NCI-H446 treated with DMSO at 0.1 percent for 48 hours (cell line): ENCODE measurements at places on chromosomes 11 and 22.

DNA sequence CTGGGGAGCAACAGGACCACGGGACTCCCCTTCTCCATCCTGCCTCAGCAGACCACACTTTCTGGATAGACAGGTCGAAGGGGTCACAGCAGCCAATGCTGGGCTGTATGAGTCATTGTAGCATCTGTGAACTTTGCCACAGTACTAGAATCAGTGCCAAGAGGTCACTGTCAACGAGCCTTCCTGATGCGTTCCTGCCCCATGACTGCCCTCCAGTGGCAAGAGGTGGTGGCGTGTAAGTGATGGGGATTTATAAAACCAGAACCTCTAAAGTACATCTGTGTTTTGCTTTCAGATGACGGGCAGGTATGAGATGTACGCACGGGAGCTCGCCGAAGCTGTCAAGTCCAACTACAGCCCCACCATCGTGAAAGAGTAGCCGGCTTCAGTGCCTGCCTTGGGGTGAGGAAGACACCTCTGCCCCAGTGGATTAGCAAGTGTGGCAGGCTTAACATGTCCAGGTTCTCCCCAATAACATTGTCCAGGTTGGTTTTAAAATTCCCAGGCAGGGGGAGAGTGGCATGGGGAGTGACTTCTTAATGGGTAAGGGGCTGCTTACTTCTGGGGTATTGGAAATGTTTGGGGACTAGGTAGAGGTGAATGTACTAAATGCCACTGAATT, 29.4 kb downstream of the GUCD1 start:
- no peak for DNase-seq

GRCh38 chr11:6588018-6588417, 15.4 kb downstream of the RRP8 start:
- DNase-seq, result no peak

- no peak for DNase-seq
Measured at GRCh38 chr22:33220476-33221080, 162.4 kb upstream of the SYN3 start.

DNA sequence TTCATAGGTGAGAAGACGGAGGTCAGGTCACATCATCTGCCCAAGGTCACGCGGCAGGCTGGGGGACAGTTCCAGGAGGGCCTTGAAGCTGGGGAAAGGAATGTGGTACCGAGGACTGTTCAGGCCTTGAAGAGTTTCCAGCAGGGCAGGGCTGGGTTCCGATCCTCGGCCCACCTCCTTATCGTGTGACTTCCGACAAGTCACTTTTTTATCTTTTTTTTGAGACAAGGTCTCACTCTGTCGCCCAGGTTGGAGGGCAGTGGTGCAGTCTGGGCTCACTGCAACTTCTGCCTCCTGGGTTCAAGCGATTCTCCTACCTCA, 623 bp downstream of the NDUFS8 start:
- DNase-seq, result no peak

DNA sequence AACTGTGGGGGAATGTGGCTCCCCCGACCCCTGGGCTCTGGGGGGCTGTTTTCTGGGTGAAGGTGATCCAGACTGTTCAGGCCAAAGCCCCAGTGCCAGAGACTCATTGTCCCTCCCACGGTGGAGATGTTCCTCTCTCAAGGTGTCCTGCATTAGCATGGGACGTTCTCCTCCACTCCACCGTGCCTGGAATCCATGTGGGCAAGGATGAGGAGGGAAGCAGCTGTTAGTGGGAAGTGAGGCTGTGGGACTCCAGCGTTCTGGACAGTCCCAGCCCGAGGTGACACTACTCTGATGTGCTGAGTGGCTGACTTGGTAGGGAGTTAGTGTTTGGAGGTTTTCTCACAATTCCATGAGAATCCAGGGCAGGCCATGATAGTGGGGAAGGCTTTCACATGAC, 31.4 kb upstream of the CLDN5 start:
- no peak for DNase-seq

GRCh38 chr22:37433786-37434185, 6.5 kb upstream of the ELFN2 start:
- DNase-seq, result no peak

- DNase-seq, result peak; percentile 72
Measured at GRCh38 chr11:30960387-30960992, 374.3 kb upstream of the MPPED2 start.

DNA sequence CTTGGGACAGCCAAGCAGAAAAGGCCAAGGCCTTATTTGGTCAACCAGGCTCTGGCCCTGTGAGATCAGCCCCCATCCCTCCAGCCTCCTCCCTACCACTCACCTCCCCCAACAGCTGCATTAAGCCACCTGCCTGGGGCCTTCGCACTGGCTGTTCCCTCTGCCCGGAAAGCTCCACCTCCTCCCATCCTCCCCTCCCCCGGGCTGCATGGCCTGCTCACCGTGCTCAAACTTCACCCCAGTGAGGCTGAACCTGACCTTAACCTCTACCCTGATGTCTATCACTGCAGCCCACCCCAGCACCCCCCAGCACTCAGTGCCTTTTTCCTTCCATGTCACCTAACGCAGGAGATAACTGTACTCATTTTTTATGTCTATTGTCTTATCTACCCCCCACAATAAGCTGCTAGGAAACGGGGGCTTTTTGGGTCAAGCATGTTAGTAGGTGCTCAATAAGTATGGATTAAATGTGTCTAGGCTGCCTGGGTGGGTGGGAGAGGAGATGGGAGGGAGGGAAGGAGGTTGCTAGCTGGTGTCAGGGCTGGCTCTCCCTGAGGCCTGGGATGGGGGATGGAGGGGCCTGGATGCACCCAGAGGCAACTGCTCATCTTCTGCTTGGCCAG, 912 bp downstream of the PTPRCAP start:
- DNase-seq, result no peak

DNA sequence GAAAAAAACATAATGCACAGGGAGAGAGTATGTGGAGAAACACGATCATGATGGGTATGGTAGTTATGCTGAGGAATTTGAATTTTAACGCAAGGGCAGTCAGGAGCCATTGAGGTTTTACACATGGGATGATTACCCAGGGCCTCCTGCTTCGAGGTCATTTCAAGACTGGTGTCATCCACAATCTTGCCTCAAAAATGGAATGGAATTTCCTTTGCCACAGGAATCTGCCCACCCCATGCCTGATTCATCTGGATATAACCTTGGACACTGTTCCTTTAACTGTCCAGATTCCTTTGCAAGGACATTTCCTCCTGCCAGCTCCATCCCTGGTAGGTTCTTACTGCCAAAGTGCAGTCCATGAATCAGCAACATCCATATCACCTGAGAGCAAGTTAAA, 655.9 kb upstream of the TENM4 start:
- DNase-seq, result no peak

- peak; percentile 33 for DNase-seq
Measured at GRCh38 chr22:42473484-42474193, 41.4 kb upstream of the NFAM1 start.

GRCh38 chr22:43411869-43412807, at the start of gene MPPED1:
Gene MPPED1 (plus strand): TSS chr22:43412014. CDS start chr22:43424986, 12,972 bp downstream.
- DNase-seq, result no peak

DNA sequence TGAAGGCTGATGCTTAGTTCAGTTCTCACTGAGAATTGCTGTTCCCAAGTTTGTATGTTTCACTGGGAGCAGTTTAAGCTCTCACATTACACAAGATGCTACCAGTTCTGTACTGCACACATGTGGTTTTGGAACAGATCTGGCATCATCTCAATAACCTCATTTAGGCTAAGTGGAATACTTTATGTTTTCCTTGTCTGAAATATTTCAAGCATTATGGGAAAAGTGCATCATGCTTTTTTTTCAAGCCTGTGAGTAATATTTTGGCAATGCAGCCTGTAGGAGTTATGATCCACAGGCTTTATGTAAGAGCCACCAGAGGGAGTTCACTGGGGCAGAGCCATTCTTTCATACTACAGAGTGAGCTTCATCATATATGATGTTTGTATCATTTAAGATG, 141.5 kb downstream of the OR4C45 start:
- DNase-seq, result no peak

GRCh38 chr11:126483621-126484195, 128.2 kb downstream of the ST3GAL4 start:
- DNase-seq, result no peak

DNA sequence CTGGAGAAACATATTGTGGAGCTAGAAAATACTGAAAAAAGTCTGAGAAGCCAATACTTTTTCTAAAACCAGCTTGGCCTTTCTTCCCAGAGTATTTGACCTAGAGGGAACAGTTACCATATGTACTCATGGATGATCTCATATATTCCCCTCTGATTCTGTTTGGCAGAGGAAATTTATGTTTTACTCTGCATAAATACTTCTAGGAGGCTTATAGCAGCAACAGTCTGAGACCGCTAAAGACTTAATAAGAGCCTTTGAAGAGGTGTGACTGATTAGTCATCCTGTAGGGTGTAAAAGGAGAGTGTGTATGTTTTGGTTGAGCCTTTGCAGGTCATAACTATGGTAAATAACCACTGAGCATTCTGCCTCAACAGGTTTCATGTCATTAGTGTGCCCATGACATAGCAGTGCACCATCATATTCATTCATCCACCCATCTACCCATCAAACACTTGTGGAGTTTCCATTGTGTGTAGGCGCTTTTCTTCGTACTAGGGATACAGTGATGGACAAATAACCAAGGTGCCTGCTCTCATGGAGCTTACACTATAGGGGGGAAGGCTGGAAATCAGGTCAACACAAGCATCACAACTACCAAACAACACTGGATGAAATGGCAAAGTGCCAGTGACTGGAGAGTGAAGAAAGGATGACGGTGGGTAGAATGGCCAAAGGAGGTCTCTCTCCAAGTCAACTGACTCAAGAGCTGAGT, 44.5 kb downstream of the TRAF6 start:
- DNase-seq, result no peak

GRCh38 chr11:102807921-102808320, 10.0 kb upstream of the MMP1 start:
- DNase-seq, result no peak

DNA sequence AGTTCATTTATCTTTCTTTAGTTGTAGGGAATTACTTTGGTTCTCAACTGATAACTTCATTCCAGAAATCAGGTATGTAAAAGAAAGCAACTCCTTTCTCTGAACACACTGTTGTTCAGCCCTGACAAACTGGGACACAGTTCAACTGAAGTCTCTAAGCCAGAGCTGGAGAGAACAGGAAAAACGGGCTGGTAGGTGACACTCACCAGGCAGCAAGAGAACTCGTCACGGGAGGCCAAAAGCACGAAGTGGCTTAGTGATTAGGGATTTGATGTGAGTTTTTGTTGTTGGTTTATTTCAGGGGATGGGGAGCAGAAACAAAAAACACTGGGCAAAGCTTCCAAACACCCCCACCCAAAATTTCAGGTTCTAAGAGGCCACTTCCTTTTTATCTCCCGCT, 54.1 kb downstream of the MYH9 start:
- DNase-seq, result no peak

DNA sequence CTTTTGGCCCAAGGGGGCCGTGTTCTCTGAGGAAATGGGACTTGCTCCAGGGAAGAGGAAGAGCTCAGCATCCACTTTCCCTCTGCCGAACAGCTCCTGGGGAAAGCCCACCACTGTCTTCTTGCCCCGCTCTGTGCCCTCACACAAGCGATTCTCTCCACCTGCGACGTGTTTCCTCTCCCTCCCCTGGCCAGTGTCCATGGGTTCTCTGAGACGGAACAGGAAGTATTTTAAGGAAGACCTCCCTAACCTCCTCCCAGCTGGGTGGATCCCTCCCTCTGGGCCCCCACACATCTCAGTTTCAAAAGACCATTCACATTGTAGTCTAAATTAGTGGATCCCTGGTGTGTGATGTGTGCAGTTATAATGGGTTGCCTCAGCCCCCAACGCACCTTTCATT, 1.6 kb downstream of the TP53AIP1 start:
- DNase-seq, result no peak

GRCh38 chr22:45999379-45999971, 22.5 kb upstream of the WNT7B start:
- DNase-seq, result no peak

GRCh38 chr11:119983240-119983732, 154.6 kb downstream of the TRIM29 start:
- no peak for DNase-seq

DNA sequence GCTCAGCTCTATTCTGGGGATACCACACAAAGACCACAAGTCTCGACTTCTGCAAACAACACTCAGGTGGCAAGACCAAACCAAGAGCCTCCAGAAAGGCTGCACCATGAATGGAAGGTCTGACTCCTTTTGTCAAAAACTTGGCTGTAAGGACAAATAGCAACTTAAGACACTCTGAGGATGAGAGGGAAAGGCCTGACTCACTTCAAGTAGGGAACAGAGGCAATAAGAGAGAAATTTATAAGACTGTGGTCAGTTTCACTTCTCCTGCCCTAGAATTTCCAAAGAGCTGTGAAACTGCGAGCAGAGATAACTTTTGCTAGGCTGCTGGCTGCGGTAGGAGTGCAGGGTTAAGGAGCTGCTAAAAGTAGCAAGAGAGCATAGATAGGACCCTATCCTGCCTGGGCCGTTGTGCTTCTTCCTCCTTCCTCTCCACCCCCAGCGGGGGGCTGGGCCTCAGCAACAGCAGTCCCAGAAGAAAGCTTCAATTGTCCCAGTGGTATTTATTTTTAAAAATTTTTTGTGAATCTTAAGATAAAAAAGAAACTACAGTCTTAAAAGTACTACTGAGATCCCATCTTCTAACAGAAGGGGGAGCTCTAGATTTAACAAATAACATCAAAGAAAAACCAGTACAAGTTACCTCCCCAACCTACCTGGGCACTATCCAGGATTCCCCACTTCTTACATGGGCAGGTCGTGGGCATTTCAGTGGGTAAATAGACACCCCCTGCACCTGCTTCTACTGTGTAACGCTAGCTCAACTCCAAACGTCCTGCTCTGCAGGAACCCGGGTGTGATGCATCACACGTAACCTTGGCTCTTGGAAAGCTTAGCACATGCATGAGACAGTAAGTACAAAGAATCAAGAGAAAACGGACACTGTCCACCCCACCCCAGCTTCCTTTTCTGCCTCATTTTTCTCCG, 66.4 kb downstream of the SGSM3 start:
- DNase-seq, result no peak

DNA sequence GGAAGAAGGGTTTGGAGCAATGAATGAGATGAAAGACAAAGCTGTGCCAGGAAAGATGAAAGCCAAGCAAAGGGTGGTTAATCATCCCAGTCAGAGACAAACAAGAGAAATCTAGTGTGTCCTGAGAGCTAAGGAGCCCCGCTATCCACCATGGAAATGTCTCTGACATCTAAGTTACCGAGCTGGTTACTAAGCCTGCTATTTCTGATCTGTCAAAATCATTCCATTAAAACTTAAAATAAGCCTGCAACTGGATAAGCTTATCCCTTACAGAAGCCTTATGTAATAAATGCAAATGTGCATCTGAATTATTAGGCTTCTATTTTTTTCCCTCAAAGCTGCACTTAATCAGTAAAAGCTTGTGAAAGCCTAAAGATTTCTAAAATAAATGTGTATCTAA, 22.1 kb upstream of the SESN3 start:
- no peak for DNase-seq

GRCh38 chr11:81026032-81026431, 1585.2 kb upstream of the TENM4 start:
- no peak for DNase-seq

GRCh38 chr11:106217456-106217855, 140.0 kb downstream of the AASDHPPT start:
- DNase-seq, result no peak

GRCh38 chr22:20431511-20432192, 6.0 kb downstream of the SCARF2 start:
- DNase-seq, result no peak
